ENCODE measurements at places on chromosomes 6 and 20.
A peak's percentile ranks its signal among the peaks of the same experiment; 100 is the strongest.

DNA sequence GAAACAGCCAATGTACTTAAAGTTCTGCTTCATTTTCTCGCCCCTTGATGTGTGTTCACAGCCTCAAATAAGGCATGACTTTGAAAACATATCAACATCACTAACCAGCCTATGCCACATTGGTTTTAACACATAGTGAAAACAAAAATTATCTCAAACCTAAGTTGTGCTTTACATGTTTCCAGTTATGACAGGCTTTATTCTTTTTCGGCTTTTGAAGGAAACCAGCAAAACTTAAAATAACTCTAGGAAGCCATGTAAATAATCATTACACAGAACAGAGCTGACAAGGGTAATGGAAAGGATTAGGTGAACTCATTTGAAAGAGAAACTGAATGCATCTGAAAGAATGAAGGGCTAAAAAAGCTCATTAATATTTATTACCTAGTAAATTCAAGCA lies 42.1 kb downstream of the BMP5 start:
- no peak for DNase-seq

GRCh38 chr20:1171461-1172093 lies 13.2 kb downstream of the TMEM74B start:
- DNase-seq = no peak

- DNase-seq = no peak
Observed at GRCh38 chr6:122853259-122853995, 64.4 kb downstream of the SMPDL3A start.

DNA sequence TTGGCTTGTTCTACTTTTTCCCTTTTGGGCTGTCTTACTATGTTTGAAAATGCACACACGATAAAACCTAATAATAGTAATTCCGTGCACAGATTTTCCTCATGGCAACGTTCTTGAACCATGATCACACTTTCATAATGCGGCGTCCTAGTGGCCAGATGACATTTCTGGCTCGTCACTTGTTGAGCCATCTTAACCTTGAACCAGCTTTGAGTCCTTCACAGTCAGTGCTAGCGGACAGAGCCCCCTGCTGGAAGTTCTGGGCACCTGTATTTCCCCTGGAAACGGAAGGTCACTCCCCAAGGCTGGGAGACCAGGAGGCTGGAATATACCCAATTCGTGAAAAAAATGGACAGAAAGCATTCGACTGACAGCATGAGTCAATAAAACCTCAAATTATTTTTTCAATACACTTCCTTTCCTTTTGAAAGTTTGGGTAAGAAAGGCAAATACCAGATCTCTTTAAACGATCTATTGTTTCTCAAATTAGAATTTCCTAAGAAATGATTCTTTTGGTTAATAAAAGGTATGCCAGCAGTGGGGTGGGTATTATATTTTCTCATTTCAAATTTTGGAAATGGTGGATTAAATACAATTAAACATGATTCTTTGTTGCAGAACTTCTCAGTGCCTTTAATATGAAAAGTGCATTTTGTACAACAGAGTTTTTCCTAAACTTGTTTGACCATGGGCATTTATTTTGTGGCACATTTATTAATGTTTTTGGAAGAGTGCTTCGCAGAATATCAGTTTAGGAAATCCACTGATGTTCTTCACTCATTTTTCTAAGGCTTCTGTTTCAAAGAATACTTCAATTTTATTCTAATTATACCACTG lies 542.3 kb downstream of the QKI start:
- peak; percentile 21 for DNase-seq

DNA sequence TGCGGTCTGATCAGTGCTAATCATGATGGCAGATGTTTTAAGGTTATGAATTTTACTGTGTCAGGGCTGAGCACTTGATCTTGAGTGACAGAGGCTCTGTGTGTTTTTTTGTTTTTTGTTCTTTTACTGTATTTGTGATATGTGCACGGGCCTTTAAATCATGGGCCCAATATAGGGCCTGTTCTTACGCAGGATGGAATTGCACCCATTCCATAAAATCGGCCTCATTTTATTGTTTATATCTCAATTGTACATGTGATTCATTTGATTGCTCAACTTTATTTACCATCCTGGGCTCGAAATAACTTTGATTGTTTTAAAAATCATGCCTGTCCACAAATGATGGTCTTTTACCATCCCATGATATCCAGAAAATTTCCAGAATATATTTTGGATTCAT lies 39.3 kb upstream of the MBOAT1 start:
- DNase-seq = no peak

DNA sequence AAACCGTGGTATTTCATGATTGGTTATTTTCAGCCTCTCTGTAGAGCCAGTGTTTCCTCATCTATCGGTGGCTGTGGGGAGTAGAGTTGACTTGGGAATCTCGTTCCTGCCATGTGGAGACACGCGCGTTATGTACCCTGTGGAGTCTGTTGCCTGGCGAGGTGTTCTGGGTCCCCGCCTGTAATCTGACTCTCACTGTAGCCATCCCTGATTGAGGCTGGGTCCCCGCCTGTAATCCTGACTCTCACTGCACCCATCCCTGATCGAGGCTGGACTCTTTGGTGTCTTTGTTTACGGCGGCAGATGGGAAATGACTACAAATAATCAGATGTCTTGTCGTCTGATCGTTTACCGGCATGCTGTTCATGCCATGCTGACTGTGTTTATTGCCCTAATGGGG lies 153.9 kb downstream of the DTNBP1 start:
- no peak for DNase-seq

DNA sequence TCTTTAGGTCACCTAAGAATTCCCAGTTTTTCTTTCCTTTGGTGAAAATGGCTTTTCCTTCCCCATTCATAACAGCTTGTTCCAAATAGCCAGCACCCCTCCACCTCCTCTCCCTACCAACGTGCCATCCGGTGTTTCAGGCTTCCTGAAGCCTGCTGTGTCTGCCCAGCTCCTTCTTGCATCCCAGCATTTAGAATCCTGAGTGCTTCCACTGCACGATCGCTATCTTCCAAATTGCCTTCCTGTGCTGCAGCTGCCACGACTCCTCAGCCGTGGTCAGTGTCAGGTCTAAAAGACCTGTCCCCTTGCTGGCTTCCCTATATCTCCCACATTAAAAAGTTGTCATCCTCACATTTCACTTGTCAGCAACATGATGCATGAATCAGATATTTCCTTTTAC lies 550.3 kb upstream of the JARID2 start:
- DNase-seq = no peak

DNA sequence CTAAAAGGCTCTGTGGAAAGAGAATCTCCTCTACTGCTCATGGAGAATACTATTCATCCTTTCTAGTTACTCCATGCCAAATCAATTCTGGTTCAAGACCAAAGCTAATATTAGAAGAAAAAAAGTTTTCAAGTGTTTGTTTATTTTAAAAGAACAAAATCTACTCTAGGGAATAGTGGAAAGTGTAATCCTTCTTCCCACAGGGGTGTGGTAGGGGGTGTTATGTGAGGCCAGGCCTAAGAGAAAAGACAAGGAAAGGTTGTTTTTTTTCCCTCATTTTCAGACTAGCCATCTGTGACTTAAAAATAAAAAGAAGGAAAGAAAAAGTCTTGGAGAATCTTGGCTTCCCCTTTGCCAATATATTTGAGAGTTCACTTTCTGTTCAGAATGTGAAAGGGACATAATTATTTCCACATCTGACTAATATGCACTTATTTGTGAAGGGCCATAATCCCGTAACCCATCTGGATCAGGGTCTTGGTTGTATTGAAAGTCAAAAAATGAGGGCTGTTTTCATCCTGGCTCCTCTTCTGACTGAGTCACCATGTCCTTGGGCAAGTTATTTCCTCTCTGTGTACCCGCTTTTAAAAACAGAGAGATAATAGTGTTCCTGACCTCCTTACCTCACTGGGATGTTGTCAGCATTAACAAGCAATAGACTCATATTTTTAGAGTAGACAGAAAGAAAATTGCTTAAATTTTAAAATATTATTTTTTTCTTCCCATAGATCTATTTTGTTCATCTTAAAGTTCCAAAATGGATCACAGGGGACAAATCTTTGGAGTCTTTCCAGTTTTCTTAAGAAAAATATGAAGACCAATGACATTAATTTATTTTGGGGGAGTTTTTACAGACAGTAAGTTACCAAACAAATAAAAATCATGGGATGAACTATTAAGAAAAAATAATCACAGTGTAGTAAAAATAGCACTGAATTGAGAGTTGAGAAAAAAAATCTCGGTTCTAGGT lies 233.7 kb downstream of the IBTK start:
- no peak for DNase-seq

DNA sequence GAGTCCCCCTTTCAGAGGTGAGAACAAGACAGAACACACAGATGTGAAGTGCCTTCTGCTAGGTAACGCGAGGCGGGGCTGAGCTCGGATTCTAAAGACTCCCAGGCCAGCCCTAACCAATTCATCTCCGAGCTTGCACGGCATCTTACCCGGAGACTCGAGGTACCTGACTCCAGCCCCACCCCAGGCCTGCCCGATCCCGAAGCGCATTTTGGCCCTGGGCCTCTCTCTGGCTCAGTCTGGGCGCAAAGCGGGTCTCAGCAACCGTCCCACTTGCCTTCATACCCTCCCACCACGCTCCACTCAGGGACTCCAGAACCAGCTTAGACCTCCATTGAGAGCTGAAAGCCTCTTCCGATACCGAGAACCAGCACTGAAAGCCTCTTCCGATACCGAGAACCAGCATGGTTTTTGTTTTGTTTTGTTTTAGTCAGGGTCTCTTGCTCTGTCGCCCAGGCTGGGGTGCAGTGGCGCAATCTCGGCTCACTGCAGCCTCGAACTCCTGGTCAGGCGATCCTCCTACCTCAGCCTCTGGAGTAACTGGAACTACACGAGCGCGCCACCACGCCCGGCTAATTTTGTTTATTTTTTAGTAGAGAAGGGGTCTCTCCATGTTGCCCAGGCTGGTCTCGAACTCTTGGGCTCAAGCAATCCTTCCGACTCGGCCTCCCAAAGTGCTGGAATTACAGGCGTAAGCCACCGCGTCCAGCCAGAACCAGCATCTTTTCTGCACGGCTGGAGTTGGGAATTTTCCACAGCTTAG lies 557 bp upstream of the DYNLRB1 start:
- DNase-seq = no peak

- no peak for DNase-seq
Observed at GRCh38 chr6:3088446-3088845, 20.2 kb downstream of the RIPK1 start.

- DNase-seq = no peak
Observed at GRCh38 chr6:47427680-47428079, 49.9 kb upstream of the CD2AP start.

DNA sequence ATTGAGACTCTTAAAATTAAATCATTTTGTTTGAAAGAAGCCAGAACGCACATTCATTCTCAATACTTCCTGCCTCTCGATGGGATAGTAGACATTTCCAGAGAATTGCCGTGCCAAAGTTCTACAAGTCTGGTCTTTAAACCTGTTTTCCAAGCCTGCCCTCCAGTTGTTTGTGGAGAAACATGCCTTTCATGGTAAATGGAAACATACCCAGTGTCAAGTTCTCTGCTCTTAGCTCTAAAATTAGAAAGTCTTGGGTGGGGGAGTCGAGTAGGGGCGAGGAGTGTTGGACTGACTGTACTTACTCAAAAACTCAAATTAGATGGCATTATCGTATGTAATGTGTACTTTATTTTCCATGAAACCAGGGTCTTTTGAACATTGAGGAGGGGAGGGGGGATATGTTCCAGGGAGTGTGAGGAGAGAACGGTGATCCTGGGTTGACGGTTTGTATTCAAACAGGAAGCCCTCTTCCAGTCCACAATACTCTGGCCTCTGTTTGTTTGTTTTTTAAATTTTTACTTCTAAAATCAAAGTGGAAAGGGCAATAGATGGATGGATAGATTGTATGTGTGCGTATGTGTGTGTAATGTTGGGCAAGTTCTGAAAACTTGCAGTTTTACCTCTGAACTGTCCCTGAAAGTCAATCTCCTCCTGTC lies 106.8 kb upstream of the ARMC2 start:
- no peak for DNase-seq

- no peak for DNase-seq
Observed at GRCh38 chr6:19837511-19838441, 606 bp downstream of the ID4 start.

- DNase-seq = no peak
Observed at GRCh38 chr6:163948250-163948649, 533.7 kb downstream of the QKI start.

GRCh38 chr6:36329798-36330291 lies 6.8 kb downstream of the BNIP5 start:
- DNase-seq = no peak

DNA sequence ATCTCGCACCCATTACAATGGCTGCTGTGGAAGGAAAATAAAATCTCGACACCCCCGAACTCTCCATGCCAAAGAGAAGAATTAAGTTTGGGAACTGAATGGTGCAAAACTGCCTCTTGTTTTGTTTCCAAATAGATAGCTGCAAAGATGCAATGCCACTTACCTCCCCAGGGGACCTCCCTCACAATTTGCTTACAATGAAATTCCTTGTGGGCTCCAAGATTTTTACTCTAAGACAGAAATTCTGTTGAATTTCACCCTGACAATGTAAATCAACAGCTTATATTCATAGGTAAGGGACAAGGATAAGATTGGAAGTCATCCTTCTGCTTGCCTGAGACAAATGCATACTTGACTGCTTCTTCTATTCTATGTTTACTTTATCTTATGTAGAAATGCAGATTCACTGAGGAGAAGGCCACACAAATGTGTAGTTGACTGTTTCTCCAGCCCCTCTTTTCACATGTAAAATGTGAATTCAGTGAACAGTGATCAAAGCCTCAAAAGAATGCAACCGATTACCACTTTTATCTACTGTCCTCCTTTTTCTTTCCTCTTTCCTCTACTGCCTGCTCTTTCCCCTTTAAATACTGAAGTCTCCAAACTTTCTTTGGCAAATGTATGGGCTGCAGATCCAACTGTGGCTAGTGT lies 36.6 kb downstream of the ADGRF4 start:
- DNase-seq = no peak
